ENCODE measurements at places on chromosomes 11 and 22. TPM values are rescaled to one million over a fixed set of nuclear protein-coding genes. Genes with fewer than 3 reads are reported as not detected.

Gene RAB36
- total RNA-seq, result 2.0 TPM

Gene SYCE3
- not detected for total RNA-seq

Gene ATXN10
- total RNA-seq, result 191 TPM

Gene SLC1A2
- 17.9 TPM for total RNA-seq

Gene NXPE2
- 1.2 TPM for total RNA-seq

Gene JHY
- total RNA-seq, result 7.1 TPM

Gene PDGFB
- total RNA-seq, result 5.8 TPM

Gene MMP11
- 7.3 TPM for total RNA-seq

Gene YAP1
- 129 TPM for total RNA-seq

Gene MMP13
- total RNA-seq, result not detected

Gene SLC22A25
- total RNA-seq, result not detected

Gene SYT9
- 2.6 TPM for total RNA-seq

Gene CEP126
- 8.2 TPM for total RNA-seq

Gene MYOD1
- 1.1 TPM for total RNA-seq

Gene CASP5
- total RNA-seq, result 0.74 TPM

Gene SEC14L3
- total RNA-seq, result not detected

Gene DEFB108B
- total RNA-seq, result not detected

Gene IL17REL
- total RNA-seq, result not detected

Gene SEPTIN5
- total RNA-seq, result 25.6 TPM

Gene CDK2AP2
- total RNA-seq, result 5.9 TPM

Gene POTEH
- not detected for total RNA-seq

Gene FOLR2
- 19.6 TPM for total RNA-seq

Gene OR5M11
- not detected for total RNA-seq

Gene PANX3
- not detected for total RNA-seq

Gene TMEM86A
- total RNA-seq, result 2.7 TPM

Gene FAM111B
- total RNA-seq, result 25.9 TPM

Gene CASP4
- 83.9 TPM for total RNA-seq

Gene LRRC56
- total RNA-seq, result 0.90 TPM
